ENCODE measurements at places on chromosomes 1 and 21.
A peak's percentile ranks its signal among the peaks of the same experiment; 100 is the strongest.

DNA sequence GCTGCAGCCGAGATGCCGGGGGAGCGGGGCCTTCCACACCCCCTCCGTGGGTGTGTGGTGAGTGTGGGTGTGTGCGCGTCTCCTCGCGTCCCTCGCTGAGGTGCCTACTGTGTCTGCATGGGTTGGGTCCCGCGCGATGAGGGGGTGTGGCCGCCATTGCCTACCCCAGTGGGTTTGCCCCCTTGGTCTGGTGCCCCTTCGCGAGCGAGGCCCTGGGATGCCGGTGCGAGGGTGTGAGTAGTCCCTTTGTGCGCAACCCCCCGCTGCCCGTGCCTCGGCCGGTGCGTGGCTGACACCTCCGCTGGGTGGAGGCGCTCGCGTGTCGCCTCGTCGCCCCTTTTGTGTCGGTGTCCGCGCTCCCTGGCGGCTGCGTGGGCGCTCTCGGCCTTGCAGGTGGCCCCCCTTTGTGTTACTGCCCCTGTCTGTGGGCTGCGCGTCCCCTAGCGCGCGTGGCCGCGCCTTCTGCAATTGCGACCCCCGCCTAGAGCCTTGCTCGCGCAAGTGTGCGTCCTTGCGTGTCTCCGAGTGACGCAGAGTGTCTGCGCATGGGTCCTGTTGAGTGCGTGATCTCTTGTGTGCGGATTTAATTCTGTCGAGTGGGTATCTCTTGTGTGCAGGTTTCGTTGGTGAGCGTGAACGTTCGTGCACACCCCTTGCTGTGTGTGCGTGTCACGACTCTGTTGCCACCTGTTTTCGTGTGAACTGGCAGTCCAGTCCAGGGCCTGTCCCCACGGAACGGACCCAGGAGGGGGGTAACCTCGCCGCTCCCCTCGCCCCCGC, 553 bp downstream of the TTC3 start:
- DNase-seq: peak; percentile 52

DNA sequence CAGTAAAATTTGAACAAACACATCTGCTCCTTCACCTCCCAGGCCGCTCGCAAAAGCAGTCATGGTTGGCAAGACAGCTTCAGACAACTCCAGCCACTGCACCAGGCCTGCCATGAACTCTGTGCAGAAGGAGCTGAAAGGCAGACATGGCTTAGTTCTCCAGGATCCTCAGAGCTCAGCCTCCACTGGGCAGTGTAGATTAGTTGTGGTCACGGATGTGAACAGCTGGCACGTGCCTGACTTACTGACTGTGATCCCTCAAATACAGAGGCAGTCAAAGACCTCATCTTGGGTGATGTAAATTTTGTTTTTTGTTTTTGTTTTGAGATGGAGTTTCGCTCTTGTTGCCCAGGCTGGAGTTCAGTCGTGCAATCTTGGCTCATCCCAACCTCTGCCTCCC, 28.4 kb downstream of the TMCO4 start:
- no peak for DNase-seq

DNA sequence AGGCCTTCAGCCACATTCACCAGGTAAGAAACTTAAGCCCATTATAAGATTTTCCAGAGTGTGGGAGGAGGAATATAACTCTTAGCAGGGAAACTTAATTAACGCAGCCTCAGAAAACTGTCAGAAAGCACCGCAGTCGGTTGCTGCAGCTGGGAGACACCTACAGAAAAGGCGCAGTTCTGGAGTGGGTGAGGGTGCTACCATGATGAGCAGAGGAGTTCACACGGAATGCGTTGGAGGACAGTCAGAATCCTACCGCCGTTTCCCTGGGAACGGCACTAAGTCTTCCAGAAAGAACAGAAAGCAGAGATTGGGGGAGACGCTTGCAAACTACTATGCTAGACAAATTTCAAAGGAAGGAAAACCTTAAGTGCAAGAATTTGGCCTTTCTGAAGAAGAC, 6.4 kb downstream of the ACTN2 start:
- DNase-seq: no peak

GRCh38 chr21:36491209-36491910, 11.4 kb upstream of the CLDN14 start:
- no peak for DNase-seq

- DNase-seq: no peak
Observed at GRCh38 chr1:18032172-18032859, 75.3 kb upstream of the IGSF21 start.

DNA sequence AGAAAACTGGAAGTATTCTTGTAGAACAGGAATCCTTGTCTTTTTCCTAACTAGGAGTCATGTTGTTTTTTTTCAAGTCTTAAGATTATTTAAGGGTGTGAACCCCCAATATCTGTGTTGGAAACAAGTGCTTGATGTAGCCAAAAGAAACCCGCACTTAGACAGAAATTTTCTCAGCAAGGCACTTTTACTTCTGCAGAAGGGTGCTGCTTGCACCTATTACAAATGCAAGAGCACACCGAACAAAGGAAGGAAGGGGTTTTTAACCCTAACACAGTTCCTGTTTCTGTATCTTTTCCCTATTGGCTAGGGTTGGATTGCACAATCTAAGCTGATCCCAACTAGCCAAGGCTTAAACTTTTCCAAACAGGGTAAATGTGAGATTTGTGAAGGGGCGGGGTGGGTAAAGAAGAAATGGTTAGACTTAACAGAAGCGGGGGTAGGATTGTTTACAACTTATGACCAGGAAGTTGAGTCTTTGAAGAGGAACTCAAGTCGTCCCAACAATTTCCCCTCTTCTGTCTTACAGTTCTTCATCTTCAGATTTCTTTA, 75.1 kb downstream of the ZFYVE9 start:
- DNase-seq: peak; percentile 22

Data from NB4 (cell line).